ENCODE measurements at places on chromosomes 5 and 9.

- no peak for DNase-seq
Measured at GRCh38 chr9:119278171-119278570, 91.1 kb downstream of the BRINP1 start.

DNA sequence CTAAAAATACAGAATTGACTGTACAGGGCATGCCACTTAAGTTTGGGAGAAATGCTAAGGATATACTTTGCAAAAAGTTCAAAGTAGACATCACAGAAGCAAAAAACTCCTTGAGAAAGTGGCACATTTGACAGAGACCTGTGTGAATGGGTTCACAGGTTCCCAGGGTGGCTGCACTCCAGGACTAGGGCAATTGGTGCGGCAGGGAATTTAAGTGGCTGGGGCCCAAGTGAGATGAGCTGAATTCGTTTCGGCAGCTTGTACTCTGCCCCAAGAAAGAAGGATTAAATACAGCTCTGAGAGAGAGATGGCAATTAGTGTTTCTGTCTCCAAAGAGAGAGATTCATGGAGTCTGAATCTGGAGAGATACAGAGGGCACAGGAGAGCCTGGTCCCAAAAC, 280.1 kb downstream of the FBXL17 start:
- DNase-seq = no peak

GRCh38 chr9:35727676-35728040, 4.3 kb downstream of the TLN1 start:
- no peak for DNase-seq

- peak; percentile 31 for DNase-seq
Measured at GRCh38 chr9:4980086-4980727, 4.9 kb upstream of the JAK2 start.

DNA sequence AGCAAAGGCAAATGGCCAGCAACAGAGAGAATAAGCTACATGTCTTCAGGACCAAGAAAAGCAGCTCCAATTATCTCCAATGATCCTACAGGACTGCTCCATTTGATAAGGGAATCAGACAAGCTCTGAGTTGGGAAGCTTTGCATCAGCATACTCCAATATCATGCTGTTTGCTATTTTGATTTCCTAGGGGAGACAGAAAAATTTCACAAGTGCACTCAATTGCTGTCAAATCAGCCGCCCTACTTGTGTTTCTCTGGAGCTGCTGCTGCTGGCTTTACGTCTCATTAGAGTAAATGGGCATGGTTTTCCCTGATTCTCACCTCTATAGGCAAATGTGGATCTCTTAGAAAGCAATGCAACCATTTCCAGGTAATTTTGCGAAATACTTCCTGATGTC, 201.7 kb downstream of the PRELID2 start:
- no peak for DNase-seq

GRCh38 chr9:38120961-38121360, 51.9 kb upstream of the SHB start:
- DNase-seq = no peak

- no peak for DNase-seq
Measured at GRCh38 chr9:104280711-104281110, 186.6 kb downstream of the SMC2 start.

- no peak for DNase-seq
Measured at GRCh38 chr9:33436445-33436844, 10.9 kb downstream of the AQP3 start.

DNA sequence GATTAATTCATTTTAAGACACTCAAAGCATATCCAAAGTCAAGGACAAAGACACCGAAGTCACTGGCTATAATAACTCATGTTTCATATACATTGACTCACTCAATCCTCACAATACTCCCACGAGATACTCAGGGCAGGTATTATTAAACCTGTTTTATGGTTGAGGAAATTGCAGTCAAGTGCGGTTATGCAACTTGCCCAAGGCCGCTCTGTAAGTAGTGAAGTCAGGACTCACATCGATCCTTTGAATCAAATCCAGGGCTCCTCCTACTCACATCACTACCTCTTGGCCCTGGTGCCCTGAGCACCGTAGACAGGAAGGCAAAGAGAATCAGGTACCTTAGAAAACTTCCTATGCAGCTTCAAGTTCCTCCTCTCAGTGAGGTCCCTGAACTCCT, 87.8 kb upstream of the APC start:
- DNase-seq = no peak

DNA sequence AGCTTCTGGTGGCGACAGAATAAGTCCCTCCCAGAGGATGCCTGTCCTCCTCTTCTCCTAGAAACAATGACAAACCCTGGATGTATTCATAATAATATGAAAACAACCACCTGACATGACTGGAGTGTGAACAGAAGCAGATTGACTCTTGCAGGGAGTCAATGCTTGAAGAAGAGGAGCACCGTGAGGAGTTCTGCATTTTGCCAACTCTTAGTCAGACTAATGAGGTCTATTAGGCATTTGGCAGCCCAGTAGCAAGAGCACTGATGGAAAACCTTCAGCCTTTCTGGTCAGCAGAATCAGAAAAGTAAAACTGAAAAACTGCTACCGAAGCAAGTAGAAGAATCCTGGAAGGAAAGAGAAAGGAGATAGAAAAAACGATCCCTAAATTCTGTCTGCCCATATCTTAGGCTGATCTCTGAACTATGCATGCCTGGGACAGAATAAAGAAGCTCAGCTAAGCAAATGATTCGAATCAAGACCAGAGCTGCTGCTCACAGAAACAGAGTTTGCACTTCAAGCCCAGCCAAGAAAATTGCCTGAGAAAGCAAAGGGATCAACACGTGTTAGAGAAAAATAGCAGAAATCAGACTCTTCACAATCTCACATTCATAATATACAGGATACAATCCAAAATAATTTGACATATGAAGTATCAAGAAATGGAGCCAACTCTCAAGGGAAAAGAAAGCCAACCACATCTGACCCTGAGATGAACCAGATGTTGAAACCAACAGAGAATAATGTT, 69.5 kb upstream of the OSMR start:
- no peak for DNase-seq

DNA sequence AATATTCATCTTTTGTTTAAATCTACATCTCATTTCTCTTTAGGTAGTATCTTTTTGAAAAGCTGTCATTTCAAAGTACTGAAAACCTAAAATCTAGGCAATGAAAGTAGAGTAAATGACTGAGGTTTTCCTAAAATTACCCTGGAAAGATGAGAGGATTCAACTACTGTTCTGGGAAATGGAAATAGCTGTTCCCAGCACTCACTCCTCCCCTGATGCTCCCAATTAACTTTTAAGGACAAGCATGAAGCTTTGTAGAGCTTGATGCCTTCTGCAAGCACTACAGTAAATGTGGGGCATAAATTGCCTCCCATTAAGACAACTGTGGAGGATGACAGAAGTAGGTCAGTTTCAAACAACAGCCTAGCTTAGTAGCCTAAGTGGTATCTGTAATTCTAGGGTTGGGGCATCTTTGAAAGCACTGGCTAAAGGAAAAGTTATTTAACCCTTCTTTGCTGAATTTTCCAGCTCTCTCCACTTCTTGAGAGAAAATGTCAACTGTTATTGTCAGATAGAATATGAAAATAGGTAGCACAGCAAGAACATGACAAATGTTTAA, 100.2 kb upstream of the GNA14 start:
- DNase-seq = no peak

GRCh38 chr5:109035436-109035835, 287.7 kb downstream of the FER start:
- peak; percentile 39 for DNase-seq

GRCh38 chr5:98433022-98433421, 340.4 kb upstream of the RGMB start:
- no peak for DNase-seq

DNA sequence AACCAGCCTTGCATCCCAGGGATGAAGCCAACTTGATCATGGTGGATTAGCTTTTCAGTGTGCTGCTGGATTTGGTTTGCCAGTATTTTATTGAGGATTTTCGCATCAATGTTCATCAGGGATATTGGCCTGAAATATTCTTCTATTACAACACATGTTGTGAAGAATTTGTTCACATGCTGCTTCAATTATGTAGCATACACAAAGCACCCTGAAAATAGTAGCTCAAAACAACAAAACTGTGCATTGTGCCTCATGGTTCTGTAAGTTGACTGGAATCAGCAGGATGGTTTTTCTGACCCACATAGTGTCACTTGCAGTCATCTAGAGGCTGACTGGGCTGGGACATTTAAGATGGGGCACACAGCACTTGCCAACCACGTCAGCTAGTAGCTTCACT, 193.9 kb downstream of the SYK start:
- no peak for DNase-seq

- DNase-seq = no peak
Measured at GRCh38 chr9:1532171-1532570, 482.0 kb downstream of the DMRT2 start.

DNA sequence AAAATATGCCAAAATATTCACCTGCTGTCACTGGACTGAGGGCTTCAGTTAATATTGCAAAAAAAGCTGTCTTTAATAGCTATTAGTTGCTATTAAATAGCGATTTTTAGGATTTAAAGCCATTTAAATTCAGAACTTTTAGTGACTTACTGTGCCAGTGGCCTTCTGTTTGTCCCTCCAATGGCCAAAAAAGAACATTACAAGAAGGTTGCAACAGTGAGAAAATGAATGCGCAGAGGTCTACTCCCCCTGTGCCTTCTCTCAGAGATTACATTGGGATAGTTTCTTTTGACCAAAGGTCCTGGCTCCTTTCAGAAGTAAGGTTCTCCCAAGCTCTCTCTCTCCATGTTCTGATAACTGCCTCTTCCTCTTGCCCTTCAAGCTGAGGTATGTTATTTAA, 930.3 kb upstream of the ARRDC3 start:
- DNase-seq = no peak

DNA sequence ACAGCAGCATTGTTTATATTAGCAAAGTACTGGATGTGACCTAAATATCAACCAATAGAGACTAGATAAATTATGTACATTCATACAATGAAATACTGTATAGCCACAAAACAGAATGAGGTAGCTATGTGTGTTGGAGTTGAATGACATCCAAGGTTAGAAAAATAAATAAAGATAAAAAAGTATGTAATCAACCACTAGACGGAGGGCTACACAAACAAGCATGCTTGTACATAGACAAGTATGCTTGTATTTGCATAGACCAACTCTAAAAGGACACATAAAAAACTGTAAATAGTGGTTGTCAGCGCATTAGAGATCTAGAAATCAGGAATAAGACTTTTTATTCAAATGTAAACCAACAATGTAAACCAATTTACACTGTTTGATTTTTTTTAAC, 3.0 kb downstream of the FEM1C start:
- DNase-seq = no peak

GRCh38 chr9:4970970-4971641, 14.0 kb upstream of the JAK2 start:
- DNase-seq = no peak

GRCh38 chr9:113573959-113574352, 110.4 kb downstream of the RGS3 start:
- no peak for DNase-seq

GRCh38 chr5:122941737-122942136, 94.8 kb downstream of the PPIC start:
- DNase-seq = no peak

- peak; percentile 78 for DNase-seq
Measured at GRCh38 chr5:134420343-134420742, 8.7 kb upstream of the CDKN2AIPNL start.

- no peak for DNase-seq
Measured at GRCh38 chr5:174626369-174626920, 97.9 kb upstream of the MSX2 start.

GRCh38 chr9:92315456-92315855, 9.7 kb downstream of the NOL8 start:
- no peak for DNase-seq

- no peak for DNase-seq
Measured at GRCh38 chr5:64769855-64770254, 1.1 kb downstream of the CWC27 start.

- no peak for DNase-seq
Measured at GRCh38 chr5:143083006-143083405, 312.8 kb downstream of the ARHGAP26 start.

GRCh38 chr5:112512901-112513300, 93.8 kb upstream of the EPB41L4A start:
- no peak for DNase-seq

GRCh38 chr5:106759581-106759980, 911.2 kb downstream of the EFNA5 start:
- DNase-seq = no peak
